HAP-1 (cell line): ENCODE measurements at places on chromosomes 3 and 15.

- no peak for DNase-seq
Observed at GRCh38 chr3:101784855-101785613, 6.0 kb downstream of the NXPE3 start.

- peak; percentile 37 for DNase-seq
Observed at GRCh38 chr3:34683851-34684250, 885.4 kb downstream of the PDCD6IP start.

GRCh38 chr3:187208159-187208558 lies 10.9 kb downstream of the RTP1 start:
- DNase-seq: peak; percentile 12

GRCh38 chr15:51237816-51238215 lies 100.6 kb downstream of the CYP19A1 start:
- DNase-seq: no peak

GRCh38 chr15:85618228-85618505 lies 176.6 kb downstream of the KLHL25 start:
- no peak for DNase-seq

DNA sequence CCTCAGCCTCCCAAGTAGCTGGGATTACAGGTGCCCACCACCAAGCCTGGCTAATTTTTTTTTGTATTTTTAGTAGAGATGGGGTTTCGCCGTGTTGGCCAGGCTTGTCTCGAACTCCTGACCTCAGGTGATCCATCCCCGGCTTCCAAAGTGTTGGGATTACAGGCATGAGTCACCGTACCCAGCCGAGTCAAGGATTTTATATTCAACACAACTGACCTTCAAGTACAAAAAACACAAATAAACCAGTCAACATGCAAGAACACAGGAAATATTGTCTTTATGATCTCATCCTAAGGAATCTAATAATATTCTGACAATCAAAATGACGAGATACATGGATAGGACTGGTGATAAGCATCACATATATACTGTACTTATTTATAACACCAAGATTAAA lies 37.9 kb downstream of the TJP1 start:
- no peak for DNase-seq

DNA sequence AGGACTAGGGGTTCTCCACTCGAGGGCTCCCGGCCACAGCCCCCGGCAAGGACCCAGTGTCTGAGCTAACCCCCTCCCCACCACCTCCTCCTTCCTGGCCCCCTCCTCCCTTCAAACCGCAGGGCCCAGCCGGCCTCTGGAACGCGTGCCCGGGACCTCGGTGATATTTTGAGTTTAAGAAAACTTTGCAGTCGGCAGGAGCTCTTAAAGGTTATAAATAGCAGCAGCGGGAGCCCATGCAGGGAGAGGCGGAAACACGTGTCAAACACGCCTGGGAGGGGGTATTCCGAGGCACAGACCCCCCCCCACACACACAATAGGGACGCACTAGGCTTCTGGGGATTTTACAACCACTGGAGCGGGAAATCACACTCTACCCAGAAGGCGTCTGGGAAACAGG lies 3.1 kb upstream of the PTH1R start:
- no peak for DNase-seq

DNA sequence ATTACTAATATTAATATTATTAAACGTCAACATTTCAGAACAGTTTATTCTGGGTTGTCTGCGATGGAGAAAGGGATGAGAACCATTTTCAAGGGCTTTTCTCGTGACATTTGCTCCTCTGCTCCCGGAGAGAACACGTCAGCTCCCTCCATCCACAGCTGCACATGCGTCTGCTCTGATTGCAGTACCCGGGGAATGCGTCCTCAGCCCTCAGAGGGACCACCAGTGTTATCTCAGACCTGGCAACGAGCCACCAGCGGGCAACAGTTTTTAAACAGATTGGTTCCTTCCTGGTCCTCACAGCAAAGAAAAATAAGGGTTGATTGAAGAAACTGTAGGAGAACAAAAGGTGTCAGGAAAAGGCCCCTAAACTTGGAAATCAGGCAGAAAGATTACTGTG lies 202.2 kb upstream of the ADAMTS9 start:
- DNase-seq: no peak

- DNase-seq: no peak
Observed at GRCh38 chr3:189772584-189772983, 141.4 kb downstream of the TP63 start.

- no peak for DNase-seq
Observed at GRCh38 chr3:143348486-143349327, 229.1 kb downstream of the CHST2 start.

DNA sequence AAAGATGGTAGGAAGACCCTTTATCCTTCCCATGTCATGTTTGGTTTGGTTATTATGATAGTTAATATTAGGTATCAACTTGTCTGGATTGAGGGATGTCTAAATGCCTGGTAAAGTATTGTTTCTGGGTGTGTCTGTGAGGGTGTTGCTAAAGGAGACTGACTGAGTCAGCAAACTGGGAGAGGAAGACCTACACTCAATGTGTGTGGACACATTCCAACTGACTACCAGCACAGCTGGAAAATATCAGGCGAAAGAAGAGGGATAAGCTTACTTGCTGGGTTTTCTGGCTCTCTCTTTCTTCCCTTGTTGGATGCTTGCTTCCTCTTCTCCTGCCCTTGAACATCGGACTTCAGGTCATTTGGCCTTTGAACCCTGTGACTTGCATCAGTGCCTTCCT lies 1227.6 kb upstream of the EPHA6 start:
- DNase-seq: no peak

- peak; percentile 22 for DNase-seq
Observed at GRCh38 chr3:194140520-194141414, 4.8 kb downstream of the HES1 start.

DNA sequence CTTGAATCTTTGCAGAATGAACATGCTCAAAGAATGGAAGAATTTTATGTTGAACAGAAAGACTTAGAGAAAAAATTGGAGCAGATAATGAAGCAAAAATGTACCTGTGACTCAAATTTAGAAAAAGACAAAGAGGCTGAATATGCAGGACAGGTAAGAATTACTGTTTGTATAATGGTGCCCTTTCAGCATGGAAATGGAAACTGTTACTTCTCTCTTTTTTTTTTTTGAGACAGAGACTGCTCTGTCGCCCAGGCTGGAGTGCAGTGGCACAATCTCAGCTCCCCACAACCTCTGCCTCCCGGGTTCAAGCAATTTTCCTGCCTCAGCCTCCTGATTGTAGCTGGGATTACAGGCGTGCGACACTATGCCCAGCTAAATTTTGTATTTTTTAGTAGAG lies 27.6 kb upstream of the CLDN11 start:
- no peak for DNase-seq

GRCh38 chr15:87387766-87388165 lies 868.8 kb downstream of the NTRK3 start:
- no peak for DNase-seq

DNA sequence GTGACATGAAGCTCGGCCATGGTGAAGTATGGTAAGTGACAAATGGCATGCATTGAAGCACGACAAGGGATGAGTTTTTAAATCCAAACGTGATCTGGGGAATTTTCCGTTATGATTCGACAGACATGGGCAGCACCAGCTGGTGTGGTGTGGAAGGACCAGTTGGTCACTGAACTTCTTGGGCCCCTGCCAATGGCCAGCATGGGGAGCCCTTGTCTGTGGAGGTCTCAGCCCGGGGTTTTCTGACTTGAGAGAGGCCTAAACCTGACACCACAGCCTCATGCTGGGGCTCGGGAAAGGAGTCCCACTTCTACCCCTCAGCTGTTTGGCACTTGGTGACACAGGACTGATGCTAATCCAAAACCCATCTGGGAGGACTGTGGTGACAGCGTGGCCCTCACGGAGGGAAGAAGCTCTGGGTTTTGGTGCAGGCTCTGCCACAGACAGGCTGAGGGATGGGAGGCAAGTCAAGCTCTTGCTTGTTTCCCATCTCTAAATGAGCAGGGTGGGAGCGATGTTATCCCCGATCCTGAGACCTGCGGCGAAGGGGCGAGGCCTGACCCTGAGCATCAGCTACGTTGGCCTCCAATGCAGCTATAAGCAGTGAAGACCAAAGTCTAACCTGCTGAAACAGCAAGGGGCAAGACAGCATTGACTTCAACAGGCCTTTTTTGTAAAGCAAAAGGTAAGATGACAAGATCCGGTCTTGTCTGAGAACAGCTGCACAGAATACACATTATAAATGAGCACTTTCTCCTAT lies 69.5 kb downstream of the ATP1B3 start:
- no peak for DNase-seq

GRCh38 chr3:177753451-177754155 lies 556.3 kb upstream of the TBL1XR1 start:
- DNase-seq: no peak

DNA sequence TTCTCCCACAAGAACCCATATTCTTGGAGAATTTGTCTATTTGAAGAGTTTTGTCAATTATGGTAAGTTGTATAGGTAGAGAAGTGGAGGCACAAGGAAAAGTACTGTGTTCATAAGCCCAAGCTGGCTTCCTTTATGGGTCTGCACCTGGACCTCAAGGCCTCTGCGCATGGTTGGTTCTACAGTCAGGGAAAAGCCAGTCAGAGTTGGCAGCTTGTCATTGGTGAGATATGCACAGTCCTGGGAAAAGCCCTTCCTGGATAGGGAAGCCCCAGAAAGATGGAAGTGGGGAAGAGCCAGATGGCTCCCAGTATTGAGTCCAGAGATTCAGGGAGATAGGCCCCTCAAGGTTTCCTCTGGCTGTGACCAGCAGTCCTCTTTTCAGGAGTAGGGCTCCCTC lies 15.8 kb downstream of the BOC start:
- no peak for DNase-seq

GRCh38 chr3:170848292-170848917 lies 21.6 kb downstream of the RPL22L1 start:
- no peak for DNase-seq

GRCh38 chr3:184284696-184285095 lies 8.9 kb downstream of the ECE2 start:
- DNase-seq: peak; percentile 80

GRCh38 chr3:115100806-115101205 lies 46.3 kb downstream of the ZBTB20 start:
- DNase-seq: no peak

DNA sequence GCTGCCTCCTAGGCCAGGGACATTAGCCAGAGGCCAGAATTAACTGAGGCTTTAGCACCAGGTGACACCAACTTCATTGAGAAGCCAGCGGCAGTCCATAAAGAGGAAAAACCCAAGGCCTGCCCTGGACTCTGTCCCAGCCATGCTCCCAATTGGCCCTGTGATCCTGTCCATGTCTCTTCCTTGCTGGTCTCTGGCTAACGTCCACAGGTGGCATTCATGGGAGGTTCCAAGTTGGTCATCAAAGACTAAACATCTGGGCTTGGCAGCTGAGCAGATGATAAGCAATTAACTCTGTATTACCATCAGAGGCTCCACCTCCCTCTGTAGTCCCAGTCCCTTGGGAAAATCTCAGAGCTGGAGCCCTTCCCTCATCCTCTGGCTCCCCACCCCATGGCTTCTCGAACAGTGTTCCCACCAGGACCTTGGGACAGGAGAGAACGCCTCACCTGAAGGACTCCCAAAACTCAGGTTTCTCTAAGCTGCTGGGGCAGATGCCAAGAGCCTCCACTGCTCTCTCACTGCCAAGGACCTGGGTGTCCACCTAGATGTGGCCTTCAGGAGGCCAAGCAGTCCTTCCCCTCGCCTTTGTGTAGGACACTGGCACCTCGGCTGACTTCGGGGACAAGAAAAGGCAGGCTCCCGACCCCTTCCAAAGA lies 40.4 kb downstream of the GOLGA6A start:
- no peak for DNase-seq

DNA sequence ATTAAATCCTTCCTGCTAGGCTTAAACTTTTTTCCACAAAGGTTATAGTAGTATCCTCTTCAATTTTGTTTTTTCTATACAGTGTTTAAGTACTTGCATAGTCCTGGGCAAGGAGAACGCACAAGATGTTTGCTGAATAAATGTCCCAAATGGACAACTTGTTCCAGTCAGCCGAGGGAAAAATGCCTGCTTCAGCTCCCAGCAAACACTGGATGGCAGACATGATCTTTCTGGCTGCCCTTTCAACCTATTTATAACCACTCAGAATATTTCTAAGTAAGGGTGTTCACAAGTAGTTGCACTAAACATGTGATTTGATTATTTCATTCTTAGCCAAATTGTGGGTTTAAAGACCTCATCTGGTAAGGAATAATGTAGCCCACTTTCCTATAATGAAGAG lies 29.8 kb downstream of the GNB4 start:
- DNase-seq: no peak

- DNase-seq: no peak
Observed at GRCh38 chr15:62124973-62125303, 40.1 kb downstream of the C2CD4B start.

GRCh38 chr3:27349832-27350231 lies 19.4 kb downstream of the NEK10 start:
- DNase-seq: no peak

DNA sequence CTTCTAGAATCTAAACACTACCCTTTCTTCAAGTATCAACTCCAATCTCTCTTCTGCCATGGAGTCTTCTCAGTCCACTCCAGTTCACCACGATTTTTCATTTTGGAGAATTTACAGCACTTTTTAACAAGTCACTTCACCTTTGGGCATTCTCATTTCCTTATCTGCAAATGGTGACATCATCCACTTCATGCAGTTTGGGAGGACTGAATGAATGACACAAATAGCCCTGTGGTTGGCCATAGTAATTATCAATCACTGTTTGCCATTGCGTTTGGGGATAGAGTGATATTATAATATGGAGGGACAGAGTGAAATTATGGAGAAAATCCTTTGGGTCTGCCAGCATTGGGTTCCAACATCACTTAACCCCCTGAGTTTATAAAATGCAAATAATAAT lies 38.0 kb upstream of the TM4SF1 start:
- no peak for DNase-seq

DNA sequence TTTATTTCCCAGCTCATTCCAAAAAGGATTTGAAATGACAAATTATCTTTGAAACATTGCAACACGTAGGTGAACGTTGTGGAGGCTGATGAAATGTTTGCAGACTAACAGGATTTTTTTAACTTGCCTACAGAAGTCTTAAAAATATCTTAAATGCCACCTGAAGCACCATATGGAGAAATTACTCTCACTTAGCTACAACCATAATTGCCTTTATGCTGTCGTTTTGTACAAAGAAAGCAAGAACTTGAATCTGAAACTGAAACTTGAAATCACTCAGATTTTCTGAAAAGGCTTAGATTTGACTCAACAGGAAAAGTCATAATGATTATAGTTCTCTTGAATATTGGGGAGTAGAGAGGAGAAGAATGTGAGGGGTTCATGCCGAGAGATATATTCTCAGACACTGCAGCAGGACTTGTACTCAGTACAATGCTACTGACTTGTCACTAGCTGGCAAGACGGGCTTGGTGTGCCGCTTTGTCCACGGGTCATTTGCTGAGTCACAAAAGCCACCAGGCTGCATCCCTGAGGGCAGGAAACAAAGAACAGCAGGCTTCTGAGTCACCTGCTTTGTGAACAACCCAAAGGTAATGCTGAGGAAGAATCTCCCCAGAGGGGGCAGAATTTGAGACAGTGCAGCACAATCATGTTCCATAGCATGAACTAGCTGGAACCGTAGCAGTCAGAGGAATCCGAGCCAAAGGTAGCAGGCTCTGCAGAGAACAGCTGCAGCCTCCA lies 7.1 kb upstream of the FMN1 start:
- DNase-seq: peak; percentile 42

- no peak for DNase-seq
Observed at GRCh38 chr3:184512621-184513020, 49.0 kb upstream of the EPHB3 start.
